KBM-7 (cell line): ENCODE measurements at places on chromosomes 3 and 15.

DNA sequence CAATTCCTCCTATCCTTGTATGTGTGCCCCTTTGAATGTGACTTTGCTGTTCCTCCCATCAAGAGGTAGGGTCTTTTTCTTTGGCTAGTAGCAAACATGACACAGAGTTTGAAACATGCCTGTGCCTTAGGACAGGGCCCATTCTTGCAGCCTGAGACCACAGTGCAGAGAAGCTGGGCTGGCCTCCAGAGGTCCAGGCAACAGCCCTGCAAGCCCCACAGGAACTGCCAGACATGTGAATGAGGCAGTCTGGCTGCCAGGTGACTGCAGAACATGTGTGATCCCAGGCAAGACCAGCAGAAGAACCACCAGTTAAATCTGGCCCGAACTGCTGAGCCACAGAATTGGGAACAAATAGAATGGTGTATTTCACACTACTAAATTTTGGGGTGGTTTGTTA is 1.2 kb upstream of the HGD start:
- peak; percentile 15 for DNase-seq

GRCh38 chr3:133280586-133280985 is 119.3 kb upstream of the BFSP2 start:
- DNase-seq = no peak

GRCh38 chr3:40768536-40768935 is 243.8 kb downstream of the ZNF621 start:
- no peak for DNase-seq

DNA sequence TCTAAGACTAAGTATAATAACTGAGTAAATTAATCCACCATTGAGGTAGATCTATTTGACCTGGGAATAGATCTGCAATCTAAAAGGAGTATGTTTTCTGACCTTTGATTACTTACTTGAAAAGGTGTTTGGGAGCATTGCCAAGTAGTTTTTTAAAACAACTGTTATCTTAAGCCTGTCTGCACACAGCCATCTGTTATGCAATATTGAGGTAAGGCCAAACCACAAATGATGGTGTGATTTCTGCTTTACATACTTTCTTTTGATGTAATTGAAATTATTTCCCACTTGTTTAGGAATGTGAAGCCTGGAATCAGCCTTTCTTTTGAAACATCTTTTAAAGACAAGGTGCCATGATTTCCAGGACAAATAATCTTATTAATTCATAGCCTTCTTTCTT is 274.0 kb downstream of the BBX start:
- DNase-seq = peak; percentile 49

GRCh38 chr15:101696829-101697228 is 27.4 kb downstream of the TARS3 start:
- DNase-seq = no peak

DNA sequence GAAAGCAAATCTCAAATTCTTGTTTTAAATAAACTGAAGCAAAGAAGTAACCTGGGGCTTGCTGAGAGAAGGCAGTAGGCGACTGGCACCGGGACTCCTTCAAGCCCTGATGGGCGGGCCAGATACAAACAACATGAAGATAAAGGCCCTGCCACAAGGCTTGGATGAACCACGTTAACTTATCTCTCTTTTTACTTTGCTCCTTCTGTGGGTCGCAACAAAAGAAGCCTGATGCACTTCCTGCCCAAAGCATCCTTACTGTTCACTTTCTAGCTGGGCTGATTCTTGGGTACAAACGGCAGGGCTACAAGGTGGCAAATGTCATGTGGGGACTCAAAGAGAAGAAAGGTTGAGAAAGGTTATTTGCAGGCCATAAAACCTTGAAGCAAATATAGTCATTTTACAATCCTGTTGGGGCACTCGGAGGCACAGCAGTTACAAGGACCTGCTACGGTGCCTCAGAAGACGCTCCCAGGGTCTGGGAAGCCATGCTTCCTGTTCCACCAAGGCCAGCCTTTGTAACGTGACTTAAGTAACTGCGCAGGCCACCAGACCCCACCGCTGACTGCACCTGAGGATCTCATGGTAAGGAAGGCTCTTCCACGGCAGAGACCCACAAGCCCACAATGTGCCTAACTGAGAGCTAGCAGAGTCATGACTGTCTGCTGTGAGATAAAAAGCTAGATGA is 71.1 kb downstream of the CHSY1 start:
- DNase-seq = no peak

DNA sequence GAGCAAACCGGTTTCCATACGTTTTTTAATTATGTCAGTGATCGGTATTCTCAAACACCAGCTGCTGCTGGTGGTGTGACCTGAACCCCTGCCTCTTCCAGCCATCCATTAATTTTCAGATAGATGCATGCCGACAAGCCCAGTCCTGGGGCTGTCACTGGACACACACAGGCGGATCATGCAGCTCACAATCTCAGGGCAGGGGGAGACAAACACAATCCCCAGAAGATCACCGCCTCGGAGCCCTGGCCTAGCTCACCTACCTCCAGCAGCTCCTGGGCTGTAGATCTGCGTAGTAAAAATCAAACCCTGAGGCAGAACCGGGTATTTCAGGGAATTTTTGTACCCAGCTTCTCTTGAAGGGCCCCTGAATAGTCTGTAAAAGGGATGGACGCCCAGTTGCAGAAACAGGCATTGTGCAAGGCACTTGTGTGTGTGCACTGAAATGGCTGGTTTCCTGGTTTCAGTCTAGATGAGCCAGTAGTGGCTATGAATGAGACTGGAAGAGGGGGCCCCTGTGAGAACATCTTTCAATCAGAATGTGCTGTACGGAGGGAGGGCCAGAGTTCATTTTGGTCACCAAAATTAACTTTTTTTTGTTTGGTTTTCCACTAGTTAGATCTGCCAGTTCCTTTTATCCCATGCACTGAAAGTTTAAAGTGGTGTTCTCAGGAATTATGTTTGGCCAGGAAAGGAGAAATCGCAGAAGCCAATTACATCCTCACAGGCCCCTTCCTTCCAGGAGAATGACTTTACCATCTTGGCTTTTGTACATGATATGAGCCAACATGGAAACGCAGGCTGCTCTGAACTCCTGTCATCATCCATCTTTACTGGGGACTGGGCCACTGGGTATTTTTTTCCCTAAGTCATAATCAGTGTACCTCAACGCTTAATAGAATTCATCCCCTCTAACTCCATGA is 55.0 kb upstream of the RPL32 start:
- peak; percentile 10 for DNase-seq

- peak; percentile 83 for DNase-seq
Observed at GRCh38 chr15:63818191-63818590, 15.6 kb downstream of the HERC1 start.

- DNase-seq = peak; percentile 61
Observed at GRCh38 chr3:13657660-13658435, 108.9 kb downstream of the FBLN2 start.

GRCh38 chr15:88190232-88190631 is 66.3 kb downstream of the NTRK3 start:
- no peak for DNase-seq

- DNase-seq = no peak
Observed at GRCh38 chr15:81216422-81216821, 19.7 kb downstream of the IL16 start.

- no peak for DNase-seq
Observed at GRCh38 chr3:9701006-9701405, 2.6 kb upstream of the CPNE9 start.

DNA sequence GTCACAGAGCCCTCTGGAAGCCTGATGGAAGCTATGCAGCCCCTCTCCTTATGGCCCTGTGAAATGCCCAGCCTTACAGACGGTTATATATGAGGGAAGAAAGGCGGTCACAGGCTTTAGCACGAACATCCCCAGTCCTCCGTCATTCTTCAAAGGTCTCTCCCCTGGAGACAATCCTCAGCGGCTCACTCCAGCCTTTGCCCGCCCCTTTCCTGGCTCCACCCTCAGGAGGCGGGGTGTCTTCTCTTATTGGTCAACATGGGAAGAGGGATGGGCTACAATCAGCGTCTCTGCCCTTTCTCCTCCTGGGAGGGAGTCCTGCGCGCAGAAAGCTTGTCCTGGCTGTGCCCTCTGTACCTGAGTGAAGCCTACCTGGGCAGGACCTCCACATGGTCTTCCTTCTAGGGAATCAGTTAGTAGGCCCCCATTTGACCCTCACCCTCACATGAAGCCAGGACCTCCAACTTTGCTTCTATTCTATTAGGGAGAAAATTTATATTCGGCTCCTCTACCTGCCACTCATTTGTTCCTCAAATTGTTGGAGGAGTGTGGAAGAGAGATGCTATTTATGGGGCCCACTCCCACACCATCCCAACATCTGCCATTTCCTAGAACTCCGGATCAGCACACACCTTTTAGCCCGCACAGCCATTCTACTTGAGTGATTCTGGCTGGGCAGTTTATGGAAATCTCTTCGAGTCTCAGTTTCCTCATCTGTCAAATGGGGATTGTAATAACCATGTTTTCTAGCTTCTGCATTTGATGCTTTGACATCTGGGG is 112.9 kb upstream of the SLC6A11 start:
- DNase-seq = peak; percentile 24

DNA sequence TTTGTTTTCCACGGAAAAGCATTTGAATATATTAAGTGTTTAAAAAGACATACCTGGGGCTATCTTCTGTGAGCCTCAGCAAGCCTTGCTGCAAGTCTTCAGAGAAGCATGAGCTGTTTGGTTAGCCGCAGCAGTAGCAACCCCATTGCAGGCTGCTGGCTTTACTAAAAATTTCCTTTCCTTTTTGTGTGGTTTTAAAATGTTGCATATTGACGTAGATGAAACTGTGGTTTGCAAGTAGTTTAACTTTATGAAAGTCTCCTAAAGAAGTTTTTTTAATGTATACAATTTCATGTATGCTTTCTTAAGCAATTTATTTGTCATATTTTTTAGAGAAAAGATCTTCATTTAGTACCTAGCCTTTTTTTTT is at the start of gene GPR171:
TSS of gene GPR171 (minus strand) at position 166 of the 370 bp plus-strand sequence. CDS start 3,830 bp downstream, outside the sequence.
- no peak for DNase-seq

DNA sequence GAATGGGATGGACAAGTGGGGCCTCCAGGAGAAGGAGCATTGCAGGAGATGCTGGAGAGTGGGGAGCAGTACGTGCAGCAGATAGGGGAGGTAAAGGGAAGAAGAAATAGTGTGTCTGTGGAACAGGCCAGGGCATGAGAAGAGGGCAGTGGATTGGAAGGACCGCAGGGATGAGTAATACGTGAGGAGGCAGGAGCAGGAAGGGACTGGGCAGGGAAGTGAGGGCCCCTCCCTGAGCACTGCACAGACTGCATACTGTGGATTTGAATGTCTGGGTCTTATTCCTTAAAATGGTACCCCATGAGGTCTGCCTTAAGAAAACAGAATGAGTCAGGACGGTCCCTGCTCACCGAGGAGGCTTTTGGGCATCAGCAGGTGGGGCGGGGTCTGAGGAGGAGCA is 210.0 kb upstream of the NDN start:
- no peak for DNase-seq

DNA sequence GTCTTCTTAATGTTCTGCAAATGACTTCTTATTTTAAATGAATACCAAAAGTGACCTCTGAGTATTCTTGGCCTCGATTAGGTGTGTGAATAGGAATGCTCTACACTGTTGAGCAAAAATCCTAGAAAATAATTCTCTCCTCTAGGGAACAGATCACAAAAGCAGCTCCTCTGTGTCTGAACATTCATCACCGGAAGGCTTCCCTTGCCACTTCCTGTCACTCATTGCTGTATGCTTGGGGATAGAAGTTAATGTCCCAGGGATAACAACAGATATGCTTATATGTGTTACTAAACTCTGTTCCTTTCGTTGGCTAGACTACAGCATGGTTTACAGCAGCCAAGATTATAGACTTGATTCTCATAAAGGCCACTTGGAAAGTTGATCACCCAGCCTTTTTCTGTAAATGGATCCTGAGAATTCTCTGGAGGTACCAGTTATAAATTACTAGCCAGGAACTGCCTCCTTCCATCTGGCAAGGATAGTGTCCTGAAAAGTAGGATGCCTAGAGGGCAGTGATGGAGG is 16.0 kb upstream of the PTX3 start:
- DNase-seq = no peak

DNA sequence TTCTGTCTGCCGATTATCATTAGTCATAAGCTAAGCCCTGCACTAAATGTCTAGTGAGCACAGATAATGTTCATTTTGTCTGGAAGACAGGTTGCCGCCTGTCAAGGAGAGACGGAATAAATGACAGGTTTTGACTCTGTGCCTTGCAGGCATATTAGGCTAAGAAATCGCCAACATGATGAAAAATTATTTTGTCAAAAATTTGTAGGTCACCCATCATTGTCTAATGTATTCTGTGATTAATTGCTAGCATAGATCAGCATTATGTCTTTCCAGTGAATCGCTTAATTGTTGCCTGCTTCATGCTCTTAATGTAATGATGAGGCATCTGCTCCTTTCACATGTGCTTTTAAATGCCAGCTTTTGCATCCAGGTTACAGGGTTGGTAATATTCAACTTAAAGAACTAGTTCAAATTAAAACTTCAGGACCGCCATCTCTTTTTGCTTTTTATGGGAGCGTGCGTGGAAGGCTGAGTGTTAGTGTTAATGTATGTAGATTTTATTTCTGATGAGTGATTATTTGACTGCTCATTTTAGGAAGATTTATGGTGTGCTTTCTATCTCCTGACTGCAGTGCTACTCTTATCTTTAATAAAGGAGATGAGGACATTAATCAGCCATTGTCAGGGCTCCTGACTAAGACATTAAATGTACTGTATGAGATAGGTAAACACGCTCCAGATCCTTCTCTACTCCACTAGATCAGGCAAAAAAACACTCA is 120.8 kb upstream of the MEIS2 start:
- no peak for DNase-seq

- DNase-seq = no peak
Observed at GRCh38 chr15:67941648-67942310, 101.9 kb upstream of the RNU6-1 start.
